Effector memory CD8-positive, alpha-beta T cell (primary cell): ENCODE measurements at places on chromosomes 6 and 20.
A peak's percentile ranks its signal among the peaks of the same experiment; 100 is the strongest.

- no peaks in the 10 kb centered on the region for H3K4me1 ChIP-seq
- no peak overlapping the region for H3K4me3 ChIP-seq
- no peak for DNase-seq
- H3K27ac ChIP-seq = no peak overlapping the region
- peaks cover 9% of the 10 kb centered on the region for H3K27me3 ChIP-seq
Measured at GRCh38 chr6:168124158-168124557, 45.1 kb upstream of the FRMD1 start.

- H3K4me1 ChIP-seq = peaks cover 13% of the 10 kb centered on the region
- peak overlapping the region; percentile 26 for H3K27ac ChIP-seq
- no peaks in the 10 kb centered on the region for H3K27me3 ChIP-seq
- DNase-seq = no peak
Measured at GRCh38 chr6:157610451-157610999, 212.5 kb upstream of the SNX9 start.

- peaks cover 27% of the 10 kb centered on the region for H3K36me3 ChIP-seq
- no peak overlapping the region for H3K27ac ChIP-seq
- H3K4me3 ChIP-seq = no peak overlapping the region
- H3K4me1 ChIP-seq = peaks cover 10% of the 10 kb centered on the region
- no peak for DNase-seq
- H3K27me3 ChIP-seq = no peaks in the 10 kb centered on the region
Measured at GRCh38 chr20:34562641-34563040, 4.1 kb downstream of the MAP1LC3A start.

GRCh38 chr6:13433709-13434121 lies 53.7 kb downstream of the GFOD1 start:
- no peak for DNase-seq
- H3K27me3 ChIP-seq = no peaks in the 10 kb centered on the region
- H3K27ac ChIP-seq = peak overlapping the region; percentile 9
- H3K4me3 ChIP-seq = peak overlapping the region; percentile 74

DNA sequence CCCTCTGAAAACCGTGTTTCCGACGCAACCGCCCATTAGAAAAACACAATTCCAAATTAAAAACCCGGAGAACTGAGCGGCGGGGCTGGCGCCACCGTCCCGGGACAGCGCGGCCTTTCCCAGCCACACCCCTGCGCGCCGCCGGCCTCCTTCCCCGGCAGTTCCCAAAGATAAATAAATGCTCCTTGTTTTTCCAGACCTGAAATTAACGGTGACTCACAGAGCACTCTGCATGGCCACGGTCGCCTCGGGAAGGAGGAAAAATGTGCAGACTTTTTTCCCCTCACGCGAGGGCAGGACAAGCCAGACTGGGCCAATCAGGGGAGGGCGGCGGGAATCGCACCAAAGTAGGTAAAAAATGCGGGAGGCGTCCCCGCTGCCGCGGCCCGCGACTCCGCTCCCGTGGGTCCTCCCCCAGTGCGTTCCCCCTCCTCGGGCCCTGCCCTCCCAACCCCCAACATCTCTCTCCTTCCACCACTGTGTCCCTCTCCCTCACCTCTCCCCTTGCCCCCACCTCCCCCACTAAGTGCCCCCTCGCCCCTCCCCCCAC lies 828 bp upstream of the DSTN start:
- H3K36me3 ChIP-seq = peaks cover 15% of the 10 kb centered on the region
- peak overlapping the region; percentile 97 for H3K4me3 ChIP-seq
- no peaks in the 10 kb centered on the region for H3K27me3 ChIP-seq
- peaks cover 19% of the 10 kb centered on the region for H3K4me1 ChIP-seq
- DNase-seq = no peak
- H3K27ac ChIP-seq = no peak overlapping the region

GRCh38 chr20:28562510-28562898 lies 2695.0 kb upstream of the DEFB115 start:
- no peak for DNase-seq
- no peak overlapping the region for H3K4me3 ChIP-seq
- no peaks in the 10 kb centered on the region for H3K4me1 ChIP-seq
- peaks cover 5% of the 10 kb centered on the region for H3K36me3 ChIP-seq
- no peak overlapping the region for H3K27ac ChIP-seq

DNA sequence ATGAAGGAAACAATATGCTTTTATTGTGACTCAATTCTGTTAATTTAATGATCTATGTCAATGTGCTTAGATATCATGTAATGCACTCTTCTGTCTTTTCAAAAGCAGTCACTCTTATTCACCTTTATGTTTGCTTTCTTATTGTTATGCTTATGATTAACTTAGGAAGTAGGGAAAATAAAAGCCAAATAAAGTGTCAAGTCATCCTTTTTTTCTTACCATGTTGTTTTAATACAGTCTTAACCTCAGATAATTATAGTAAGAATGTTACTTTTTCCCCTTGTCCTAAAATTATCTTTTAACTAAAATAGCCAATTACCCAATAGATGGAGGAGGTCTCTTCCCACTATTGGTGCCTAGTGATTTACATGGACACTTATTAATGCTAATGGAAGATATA lies 72.6 kb downstream of the TFAP2B start:
- H3K4me3 ChIP-seq = no peak overlapping the region
- no peak overlapping the region for H3K27ac ChIP-seq
- no peaks in the 10 kb centered on the region for H3K36me3 ChIP-seq
- DNase-seq = no peak
- H3K4me1 ChIP-seq = no peaks in the 10 kb centered on the region

DNA sequence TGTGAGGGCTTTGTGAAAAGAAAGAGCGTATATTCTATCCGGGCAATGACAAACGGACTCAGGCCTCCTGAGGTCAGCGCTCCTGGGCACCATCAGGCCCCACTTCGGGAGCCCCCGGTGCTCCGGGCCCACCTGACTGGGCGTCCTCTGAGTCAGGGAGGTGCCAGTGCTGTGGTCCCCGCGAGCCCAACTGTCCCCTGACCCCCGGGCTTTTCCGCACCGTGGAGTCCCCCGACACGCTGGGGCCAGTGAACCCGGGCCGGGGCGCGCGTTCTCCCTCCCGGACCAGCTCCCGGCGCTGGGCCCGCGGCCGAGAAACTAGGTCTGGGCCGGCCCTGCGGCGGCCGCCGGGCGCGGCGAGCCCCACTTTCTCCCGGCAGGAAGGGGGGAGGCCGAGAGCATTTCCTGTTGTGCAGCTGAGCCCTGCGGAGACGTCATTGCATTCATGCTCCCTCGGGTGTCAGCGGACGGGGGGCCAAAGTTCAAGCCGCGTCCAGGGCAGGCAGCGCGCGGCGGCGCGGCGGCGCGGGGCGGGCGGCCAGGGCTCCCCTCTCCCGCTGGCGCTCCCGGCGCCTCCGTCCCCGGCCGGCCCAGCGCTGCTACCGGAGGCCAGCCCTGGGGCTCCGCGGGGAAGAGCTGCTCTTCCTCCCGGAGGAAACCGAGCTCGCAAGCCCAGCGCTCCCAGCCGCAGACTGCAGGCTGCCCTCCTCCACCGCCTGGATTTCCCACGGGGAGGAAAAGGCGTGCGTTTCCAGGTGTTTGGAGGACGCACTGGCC lies 18.3 kb downstream of the HIVEP2 start:
- peak overlapping the region; percentile 99 for H3K27ac ChIP-seq
- H3K27me3 ChIP-seq = no peaks in the 10 kb centered on the region
- DNase-seq = peak; percentile 79
- peaks cover 24% of the 10 kb centered on the region for H3K36me3 ChIP-seq

GRCh38 chr6:105484238-105485161 lies 81.6 kb upstream of the PREP start:
- peaks cover 53% of the 10 kb centered on the region for H3K4me1 ChIP-seq
- peak overlapping the region; percentile 77 for H3K4me3 ChIP-seq
- H3K27me3 ChIP-seq = no peaks in the 10 kb centered on the region

DNA sequence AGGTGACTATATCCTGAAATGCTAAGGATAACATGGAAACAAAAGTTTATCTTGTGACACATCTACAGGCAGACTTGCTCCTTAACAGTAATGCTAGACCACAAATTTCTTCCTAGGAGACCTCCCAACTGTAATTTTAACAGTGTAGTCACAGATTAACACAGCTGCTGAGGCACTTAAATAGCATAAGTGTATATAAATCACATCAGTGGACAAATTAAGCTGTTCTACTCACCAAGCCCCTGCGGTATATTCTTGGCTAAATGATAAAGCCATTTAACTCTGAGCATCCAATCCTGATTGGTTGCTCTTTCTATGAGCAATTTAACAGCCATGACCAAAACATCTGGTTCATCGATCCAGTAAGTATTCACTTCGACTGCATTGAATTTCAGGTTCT lies 73.3 kb upstream of the LYRM2 start:
- no peak overlapping the region for H3K4me3 ChIP-seq
- no peaks in the 10 kb centered on the region for H3K4me1 ChIP-seq
- H3K36me3 ChIP-seq = peaks cover 71% of the 10 kb centered on the region
- H3K27ac ChIP-seq = no peak overlapping the region
- no peaks in the 10 kb centered on the region for H3K27me3 ChIP-seq

DNA sequence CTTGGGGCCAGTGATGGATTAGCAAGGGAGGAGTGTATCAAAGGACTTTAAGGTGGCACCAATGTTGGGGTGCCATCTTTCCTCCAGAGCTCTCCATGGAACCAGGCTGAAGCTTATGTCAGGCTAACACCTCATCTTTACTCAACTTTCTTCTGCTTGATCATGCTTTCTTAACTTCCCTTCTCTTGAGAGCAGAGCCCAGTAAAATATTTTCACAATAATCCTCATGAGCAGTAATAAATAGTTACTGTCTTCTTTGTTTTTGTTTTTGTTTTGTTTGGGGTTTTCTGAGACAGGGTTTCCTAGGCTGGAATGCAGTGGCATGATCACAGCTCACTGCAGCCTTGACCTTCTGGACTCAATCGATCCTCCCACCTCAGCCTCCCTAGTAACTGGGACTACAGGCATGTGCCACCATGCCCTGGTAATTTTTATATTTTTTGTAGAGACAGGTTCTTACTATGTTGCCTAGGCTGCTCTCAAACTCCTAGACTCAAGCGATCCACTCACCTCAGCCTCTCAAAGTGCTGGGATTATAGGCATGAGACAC lies 127.9 kb upstream of the TOP1 start:
- peak overlapping the region; percentile 59 for H3K27ac ChIP-seq
- H3K36me3 ChIP-seq = no peaks in the 10 kb centered on the region
- no peak for DNase-seq
- no peaks in the 10 kb centered on the region for H3K4me1 ChIP-seq

DNA sequence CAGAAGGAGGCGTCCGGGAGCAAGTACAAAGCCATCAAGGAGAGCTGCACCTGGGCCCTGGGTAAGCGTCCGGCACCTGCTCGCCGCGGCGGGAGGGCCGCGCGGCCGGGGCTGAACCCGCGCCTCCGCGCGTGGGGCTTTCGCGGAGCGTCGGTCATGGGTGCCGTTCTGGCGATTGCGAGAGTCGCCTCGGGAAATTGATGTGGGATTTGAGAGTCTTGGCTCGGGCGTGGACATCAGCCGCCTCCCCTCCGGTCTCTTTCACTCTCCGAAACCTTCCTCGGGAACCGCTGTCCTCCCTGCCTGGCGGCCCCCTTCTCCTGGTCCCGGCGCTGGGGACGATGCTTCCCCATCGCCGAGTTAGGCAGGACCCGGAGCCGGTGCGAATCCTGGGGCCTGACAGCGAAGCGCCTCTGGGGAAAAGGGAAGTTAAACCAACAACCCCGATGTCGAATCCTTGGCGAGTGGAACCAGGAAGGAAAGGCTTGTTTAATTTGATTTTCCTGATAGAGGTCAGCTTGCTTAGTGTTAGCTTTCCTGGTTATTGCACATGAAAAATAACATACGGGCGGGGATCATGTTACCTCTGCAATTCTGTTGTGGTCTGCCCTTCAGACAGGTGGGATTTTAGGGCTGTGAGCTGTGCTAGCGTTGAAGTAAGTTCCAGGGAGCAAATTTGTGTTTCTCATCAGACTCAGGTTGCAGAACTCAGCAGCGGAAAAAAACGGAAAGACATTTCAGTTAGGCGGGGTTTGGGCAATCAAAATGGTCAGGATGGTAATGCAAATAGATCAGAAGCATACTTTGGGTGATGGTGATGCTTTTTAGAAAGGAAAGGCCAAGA lies 594 bp downstream of the ARFGEF3 start:
- no peak for DNase-seq
- peaks cover 2% of the 10 kb centered on the region for H3K36me3 ChIP-seq
- H3K4me1 ChIP-seq = peaks cover 11% of the 10 kb centered on the region
- peaks cover 62% of the 10 kb centered on the region for H3K27me3 ChIP-seq
- no peak overlapping the region for H3K27ac ChIP-seq

GRCh38 chr20:6036213-6036612 lies 17.6 kb downstream of the LRRN4 start:
- H3K27ac ChIP-seq = no peak overlapping the region
- H3K4me3 ChIP-seq = no peak overlapping the region
- DNase-seq = no peak
- H3K27me3 ChIP-seq = no peaks in the 10 kb centered on the region
- peaks cover 53% of the 10 kb centered on the region for H3K36me3 ChIP-seq

GRCh38 chr6:42349753-42350511 lies 101.8 kb downstream of the TRERF1 start:
- H3K27me3 ChIP-seq = no peaks in the 10 kb centered on the region
- no peak overlapping the region for H3K4me3 ChIP-seq
- H3K27ac ChIP-seq = no peak overlapping the region
- peaks cover 4% of the 10 kb centered on the region for H3K36me3 ChIP-seq
- no peak for DNase-seq

- H3K27ac ChIP-seq = no peak overlapping the region
- no peaks in the 10 kb centered on the region for H3K36me3 ChIP-seq
- no peaks in the 10 kb centered on the region for H3K4me1 ChIP-seq
- no peaks in the 10 kb centered on the region for H3K27me3 ChIP-seq
- no peak overlapping the region for H3K4me3 ChIP-seq
Measured at GRCh38 chr6:56096541-56096940, 150.8 kb downstream of the COL21A1 start.

DNA sequence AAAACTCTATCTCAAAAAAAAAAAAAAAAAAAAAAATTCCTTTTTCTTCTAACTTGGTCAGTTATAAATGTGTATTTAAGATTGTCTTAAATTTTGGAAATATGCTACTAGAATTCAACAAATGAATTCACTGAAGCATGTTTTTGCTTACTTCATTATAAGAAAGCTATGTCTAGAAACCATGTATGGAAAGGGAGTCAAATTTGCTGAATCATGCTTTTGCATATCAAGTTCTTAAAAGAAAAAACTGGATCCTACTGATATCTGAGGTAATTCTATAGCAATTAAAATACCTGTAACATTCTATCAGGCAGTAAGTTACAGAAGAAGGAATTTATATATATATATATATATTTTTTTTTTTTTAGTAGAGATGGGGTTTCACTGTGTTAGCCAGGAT lies 27.7 kb downstream of the AKIRIN2 start:
- peaks cover 80% of the 10 kb centered on the region for H3K36me3 ChIP-seq
- H3K4me1 ChIP-seq = peaks cover 17% of the 10 kb centered on the region
- H3K4me3 ChIP-seq = no peak overlapping the region
